Fibroblast of skin of back (primary cell): ENCODE measurements at places on chromosomes 5 and 9.

- no peak for DNase-seq
These were observed 56.2 kb upstream of the EFNA5 start for GRCh38 chr5:107726896-107727295.

- DNase-seq: peak; percentile 71
These were observed 70.8 kb upstream of the FAM174A start for GRCh38 chr5:100464418-100464817.

GRCh38 chr9:36471359-36471758, 71.3 kb upstream of the RNF38 start:
- no peak for DNase-seq

DNA sequence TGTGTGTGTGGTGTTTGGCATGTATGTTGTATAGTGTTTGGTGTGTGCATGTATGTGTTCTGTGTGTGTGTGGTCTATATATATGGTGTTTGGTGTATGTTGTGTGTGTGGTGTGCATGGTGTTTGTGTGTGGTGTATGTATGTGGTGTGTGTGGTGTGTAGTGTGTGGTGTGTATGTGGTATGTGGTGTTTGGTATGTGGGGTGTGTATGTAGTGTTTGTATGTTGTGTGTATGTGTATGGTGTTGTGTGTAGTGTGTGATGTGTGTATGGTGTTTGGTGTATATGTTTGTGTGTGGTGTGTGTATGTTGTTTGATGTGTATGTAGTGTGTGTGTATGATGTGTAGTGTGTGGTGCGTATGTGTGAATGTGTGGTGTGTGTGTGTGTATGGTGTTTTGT, 78.8 kb downstream of the HMCN2 start:
- no peak for DNase-seq

GRCh38 chr5:318341-318897, 3.1 kb upstream of the AHRR start:
- DNase-seq: peak; percentile 84

- no peak for DNase-seq
These were observed 7.7 kb downstream of the IL17B start for GRCh38 chr5:149371296-149371962.

- DNase-seq: no peak
These were observed 59.5 kb downstream of the FGF10 start for GRCh38 chr5:44329716-44330115.

DNA sequence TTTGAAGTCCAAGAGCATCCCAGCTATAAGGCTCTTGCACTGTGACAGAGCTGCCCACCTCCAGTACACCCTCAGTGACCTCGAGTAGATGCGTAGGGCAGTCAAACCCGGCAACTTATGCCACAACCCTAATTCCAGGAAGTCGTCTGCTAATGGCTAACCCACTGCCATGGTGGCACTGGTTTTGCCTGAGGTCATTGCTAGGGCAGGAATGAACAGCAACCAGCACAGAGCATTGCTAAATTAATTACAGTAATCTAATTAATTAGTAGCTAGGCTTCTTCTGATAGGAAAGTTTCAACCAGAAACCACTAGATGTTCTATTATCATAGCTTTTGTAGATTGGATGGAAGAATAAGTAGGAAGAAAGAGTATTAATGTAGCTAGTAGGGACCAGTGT, 122.8 kb downstream of the DPYSL3 start:
- no peak for DNase-seq

DNA sequence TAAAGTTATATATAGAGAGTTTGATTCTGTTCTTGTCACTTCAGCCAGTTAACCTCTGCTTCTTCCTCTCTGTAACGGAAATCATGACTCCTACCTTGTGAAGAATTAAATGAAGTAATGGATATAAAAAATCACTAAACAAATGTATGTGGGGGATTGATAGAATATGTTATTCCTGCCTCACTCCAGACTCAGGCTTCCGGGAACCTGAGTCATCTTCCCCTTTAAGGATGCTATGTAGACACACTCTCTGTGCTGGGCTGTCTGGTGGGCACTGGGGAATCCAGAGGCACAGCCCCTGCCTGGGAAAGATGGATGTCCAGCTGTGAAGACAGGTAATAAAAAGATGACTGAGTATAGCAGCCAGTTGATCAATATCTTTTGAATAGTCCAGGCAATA, 77.4 kb downstream of the ZNF618 start:
- DNase-seq: peak; percentile 85

- no peak for DNase-seq
These were observed 101.0 kb downstream of the ZNF608 start for GRCh38 chr5:124645396-124645795.

DNA sequence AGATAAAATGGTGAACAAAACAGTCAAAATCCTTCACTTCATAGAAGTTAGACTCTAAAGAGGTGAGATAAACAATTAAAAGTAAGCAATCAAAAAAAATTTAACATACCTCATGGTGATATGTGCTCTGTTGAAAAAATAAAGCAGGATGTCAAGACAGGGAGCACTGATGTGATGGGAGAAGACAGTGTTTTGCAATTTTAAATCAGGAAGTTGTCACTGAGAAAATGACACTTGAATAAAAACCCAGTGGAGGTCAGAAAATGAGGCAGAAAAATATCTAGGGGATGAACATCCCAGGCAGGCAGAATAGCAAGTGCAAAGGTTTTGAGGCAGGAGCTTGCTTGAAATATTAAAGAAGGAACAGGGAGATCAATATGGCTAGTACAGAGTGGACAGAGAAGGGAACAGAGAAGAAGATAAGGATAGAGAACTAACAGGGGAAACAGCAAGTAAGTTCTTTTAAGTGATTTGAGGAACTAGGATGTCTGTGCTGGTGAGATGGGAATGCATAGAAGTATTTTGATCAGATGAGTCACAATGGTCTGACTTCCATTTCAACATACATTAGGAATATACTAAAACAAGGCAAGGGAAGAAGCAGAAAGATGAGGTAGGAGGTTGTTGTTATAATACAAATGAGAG, 130.4 kb downstream of the CHSY3 start:
- peak; percentile 81 for DNase-seq

DNA sequence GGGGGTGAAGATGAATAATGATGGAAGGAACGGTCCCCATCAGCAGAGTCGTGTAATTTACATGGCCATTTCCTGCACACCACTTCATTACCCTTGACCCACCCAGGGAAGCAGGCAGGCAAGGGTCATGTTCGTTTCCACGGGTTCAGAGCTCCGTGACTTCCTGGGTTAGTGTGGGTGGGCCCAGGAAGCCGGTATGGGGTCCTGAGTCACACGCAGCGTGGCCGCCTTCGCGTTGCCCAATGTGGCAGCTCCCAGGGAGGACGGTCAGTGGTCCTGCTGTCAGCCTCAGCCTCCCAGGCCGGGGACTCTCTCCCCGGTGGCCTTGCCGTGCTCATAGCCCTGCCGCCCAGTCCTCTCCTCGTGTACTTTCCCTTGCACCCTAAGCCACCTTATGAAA, 5.1 kb upstream of the TERT start:
- DNase-seq: no peak
